CD4-positive, alpha-beta T cell treated with Interleukin-12 subunit alpha and Interleukin-12 subunit beta, for 1 hour (primary cell): ENCODE measurements at places on chromosomes 3 and 15.
A peak's percentile ranks its signal among the peaks of the same experiment; 100 is the strongest.

- DNase-seq: no peak
These were observed 29.7 kb upstream of the FBLN2 start for GRCh38 chr3:13519006-13519791.

DNA sequence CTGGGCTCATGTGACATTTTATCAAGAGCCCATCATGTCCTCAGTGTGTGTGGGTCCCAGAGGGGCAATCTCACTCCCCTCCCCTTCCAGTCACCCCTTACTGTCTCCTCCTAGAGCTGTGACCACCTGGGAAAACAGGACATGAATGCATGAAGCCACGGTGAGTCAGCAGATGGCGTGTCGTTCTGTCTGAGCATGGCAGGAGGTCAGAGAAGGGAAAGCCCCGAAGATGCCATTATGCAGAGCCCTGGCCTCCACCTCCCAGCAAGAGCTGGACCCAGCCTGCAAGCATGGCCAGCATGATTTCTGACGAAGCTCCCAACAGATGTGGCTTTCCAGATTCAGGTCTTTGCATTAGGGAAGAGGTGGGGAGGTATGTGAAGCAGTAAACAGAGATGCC lies 118.5 kb downstream of the TLE3 start:
- DNase-seq: no peak

DNA sequence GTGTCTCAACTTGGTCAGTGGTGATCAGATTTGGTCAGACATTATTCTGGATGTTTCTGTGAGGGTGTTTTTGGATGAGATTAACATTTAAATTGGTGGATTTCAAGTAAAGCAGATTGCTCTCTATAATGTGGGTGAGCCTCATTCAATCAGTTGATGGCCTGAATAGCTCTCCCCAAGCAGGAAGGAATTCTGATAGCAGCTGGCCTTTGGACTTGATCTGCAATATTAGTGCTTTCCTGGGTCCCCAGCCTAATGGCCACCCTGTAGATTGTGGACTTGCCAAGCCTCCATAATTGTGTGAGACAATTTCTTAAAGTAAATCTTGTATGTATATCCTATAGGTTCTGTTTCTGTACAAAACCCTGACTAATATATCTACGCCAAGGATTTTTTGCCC lies 153.9 kb upstream of the TBL1XR1 start:
- DNase-seq: no peak

DNA sequence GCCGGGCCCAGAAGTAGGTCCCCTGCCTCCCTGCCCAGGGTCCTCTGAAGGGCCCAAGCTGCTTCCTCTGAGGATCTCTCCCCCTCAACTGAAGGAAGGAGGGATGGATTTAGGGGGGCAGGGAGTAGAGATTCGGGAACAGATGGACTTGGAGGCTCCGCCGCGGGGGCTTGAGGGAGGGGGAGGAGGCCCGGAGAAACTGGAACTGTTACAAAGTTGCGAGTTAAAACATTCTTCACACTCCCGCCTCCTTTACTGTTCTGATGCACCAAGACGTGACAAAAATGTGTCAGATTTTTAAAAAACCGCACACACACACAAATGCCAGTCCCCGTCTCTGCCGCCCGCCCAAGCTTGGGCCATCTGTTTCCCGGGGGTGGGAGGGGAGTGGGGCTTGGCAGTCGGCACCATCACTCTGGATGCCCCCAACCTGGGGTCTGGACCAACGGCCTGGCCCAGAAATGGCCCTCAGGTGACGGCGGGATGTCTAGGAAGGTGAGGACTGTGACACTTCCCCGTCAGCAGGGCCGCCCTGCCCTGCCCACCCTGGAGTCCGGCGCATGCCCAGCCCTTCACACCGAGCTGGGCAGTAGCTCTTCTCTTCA lies 25.0 kb upstream of the LINGO1 start:
- no peak for DNase-seq

DNA sequence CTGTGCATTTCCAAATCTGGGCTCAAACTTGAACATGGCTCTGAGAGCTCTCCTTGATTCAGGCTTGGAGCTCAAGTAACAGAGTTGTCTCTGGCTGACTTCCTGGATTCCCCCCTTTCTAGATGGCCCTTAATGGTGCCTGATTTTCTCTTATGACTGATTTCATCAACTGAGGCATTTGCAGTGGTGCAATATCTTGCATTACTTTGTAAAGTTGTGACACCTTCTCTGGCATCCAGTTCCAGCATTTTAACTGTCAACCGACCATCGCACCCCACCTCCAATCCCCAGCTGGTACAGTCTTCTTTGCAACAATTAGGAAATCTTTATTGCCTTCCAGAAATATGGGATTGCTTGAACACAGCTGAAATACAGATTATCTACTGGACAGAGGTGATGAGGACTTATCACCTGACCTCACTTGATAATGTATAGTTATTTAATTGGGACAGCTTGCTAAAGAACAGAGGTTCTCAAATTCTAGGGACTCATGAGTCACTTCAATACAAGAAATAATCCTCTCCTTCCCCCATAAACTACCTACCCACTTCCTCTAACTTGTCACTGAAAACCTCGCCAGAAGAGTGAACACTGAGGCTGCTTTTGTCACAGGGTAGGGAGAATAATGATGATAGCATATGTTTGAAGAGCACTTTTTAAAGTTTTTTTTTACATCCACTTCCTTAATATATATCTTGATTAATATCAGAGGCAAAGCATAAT lies 41.8 kb downstream of the FILIP1L start:
- peak; percentile 2 for DNase-seq

GRCh38 chr3:171494457-171495109 lies 34.4 kb upstream of the TNIK start:
- peak; percentile 54 for DNase-seq

DNA sequence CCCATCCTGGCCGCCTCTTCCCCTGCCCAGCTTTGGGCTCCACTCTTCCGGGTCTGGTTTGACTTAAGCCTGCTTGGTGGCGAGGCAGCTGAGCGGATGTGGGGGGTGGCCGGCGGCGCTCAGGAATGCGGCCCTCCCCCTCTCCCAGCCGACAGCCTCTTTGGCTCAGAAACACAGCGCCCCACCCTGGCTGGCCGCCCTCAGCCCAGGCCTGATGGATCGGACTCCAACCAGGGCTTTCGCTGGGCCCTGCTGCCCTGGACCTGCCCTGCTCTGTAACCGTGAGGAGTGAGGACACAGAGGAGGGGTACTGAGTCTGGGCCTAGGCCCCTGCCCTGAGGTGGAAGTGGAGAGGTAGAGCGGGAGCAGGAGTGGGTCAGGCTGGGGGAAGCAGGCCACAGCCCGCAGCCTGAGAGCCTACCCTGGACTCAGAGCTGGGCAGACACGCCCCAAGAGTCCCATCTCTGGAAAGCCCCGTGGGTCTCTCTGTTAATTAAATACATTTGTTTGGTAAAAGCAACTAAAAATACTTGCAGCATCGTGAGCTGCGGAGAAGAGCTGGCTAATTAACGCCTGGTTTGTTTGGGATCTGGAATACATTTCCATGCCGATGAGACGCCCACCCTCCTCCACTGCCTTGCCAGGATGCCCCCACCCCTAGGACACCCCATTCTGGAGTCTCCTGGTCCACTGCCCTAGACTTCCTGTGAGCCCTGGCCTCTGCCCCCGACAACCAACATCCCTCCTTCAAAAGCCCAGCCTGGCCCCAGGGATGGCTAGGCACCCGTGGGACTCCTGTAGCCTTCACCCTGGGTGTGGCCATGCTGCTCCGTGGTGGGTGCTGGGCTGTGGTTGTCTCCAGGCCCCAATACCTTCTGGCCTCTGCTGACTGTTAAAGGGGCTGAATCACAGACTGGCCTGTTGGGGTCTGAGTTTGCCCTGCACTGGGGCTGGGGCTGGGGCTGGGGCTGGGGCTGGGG lies 19.6 kb downstream of the PLXNA1 start:
- no peak for DNase-seq

DNA sequence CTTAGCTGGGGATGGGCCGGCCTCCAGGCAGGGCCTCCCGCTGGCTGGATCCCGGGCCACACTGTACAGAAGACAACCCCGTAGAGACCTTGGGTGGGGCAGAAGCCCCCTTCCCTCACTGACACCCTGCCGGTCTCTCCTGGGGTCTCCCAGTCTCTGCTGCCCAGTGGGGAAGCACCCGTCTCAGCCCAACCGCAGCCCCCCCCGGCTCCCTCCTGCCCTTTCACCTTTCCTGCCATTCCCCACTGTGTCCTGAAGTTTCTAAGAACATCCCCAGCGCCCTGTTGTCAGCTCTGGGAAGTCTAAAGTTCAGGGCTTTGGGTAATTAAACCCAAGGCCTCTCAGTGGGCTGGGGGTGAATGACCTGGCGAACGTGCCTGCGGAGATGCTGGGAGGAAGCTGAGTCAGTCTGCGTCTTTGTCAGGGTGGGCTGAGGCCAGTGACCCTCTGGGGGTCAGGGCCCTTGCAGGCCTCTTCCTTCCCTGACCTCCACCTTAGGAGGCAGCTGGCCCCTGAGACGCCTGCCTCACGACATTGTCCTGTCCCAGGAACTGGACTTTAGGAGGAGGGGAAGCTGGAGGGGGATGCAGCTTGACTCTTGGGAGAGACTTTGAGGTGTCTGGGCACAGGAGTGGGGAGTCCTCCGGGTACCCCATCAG lies 1.4 kb upstream of the SLC51A start:
- no peak for DNase-seq

DNA sequence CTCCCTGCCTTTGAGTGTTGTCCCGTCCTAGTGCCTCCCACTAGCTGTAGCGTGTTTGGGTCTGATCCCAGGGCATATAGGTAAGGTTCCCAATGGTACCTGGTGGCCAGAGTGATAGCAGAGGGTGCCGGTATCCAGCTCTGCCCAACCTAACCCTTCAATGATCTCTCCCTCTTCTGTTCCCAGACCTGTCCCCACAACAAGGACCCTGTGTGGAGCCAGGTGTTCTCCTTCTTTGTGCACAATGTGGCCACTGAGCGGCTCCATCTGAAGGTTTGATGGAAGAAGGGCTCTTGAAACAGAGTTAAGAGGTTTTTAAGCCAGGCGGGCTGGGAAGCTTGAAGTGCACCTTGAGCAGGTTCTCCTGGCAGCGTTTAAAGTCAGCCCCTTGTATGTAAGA lies 35.5 kb downstream of the ESYT3 start:
- no peak for DNase-seq

DNA sequence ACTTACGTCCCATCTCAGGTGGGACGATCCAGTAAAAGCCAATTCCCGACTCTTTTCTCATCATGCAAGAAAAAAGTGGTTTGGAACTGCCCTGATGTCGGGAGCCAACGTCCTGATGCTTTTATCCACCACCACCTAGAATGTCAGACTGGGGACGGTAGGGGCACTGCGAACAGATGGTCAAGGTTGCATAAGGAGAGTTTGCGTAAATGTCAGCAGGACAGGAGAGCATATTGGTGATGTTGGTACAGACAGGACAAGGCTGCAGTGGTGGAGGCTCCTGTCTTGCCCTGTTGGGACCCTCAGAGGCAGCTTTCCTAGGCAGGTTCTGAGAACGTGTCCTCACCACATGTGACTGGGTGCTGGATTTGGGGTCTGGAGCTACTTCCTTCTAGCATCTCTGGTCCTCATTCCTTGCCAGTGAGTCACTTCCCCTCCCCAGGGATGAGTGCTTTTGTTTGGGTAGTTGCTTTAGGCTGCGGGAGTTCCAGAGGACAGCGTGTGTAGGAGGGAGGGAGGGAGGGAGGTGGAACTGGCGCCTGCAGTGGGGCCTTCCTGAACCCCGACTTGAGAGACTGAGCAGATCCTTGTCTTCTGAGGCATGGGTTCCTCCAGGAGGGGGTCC lies 21.0 kb downstream of the THSD4 start:
- no peak for DNase-seq

DNA sequence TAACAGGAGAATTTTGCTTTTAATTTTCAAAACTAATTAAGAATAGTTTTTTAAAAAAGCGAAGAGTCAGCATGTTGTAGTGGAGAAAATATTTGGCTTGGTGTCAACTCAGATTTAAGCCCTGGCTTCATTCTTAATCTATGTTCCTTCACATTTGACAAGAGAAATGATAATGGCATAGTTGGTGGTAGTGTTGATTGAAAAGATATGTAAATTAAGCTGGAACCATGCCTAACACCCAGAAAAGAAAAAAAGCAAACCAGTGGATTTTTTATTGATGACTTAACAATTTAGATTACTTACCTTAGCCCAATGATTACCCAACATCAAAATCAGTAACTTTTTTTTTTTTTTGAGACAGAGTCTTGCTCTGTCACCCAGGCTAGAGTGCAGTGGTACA lies 27.4 kb downstream of the TCAIM start:
- DNase-seq: no peak

- DNase-seq: no peak
These were observed 2.6 kb upstream of the HYAL2 start for GRCh38 chr3:50325113-50325480.

DNA sequence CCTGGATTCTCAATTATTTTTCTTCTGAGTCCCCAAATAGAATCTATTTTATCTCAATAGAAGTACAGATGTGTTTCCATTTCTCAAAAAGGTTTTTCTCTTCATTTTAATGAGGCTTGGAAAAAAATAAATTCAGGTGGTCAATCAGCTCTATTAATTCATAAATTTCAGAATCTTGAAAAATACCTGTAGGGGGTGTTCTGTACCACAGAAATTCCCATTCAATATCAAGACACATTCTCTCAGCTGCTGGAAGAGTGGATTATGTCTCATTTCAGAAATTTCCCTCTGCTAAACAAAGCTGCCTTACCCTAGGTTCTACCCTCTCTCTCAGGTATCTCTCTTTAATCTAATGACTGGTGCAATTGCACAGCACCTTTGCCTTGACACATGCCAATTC lies 1121.2 kb downstream of the SI start:
- DNase-seq: no peak

GRCh38 chr15:41969851-41970431 lies 2.4 kb downstream of the EHD4 start:
- peak; percentile 78 for DNase-seq

GRCh38 chr3:147669077-147669476 lies 259.9 kb downstream of the ZIC1 start:
- DNase-seq: no peak

DNA sequence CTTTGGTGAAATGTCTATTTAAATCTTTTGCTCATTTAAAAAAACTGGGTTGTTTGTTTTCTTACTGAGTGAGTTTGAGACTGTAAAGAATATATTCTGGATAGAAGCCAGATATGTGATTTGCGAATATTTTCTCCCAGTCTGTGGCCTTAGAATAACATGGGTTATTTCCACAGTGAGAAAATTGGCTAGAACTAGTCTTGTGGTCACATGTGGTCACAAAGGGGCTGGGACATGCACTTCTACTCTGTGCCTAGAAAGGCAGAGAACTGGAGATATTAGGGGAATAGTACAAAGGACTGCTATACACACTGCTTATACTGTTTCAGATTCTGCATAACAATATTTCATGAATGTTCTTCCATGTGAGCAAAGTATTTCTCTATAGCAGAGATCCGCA lies 79.9 kb upstream of the RGMA start:
- no peak for DNase-seq

GRCh38 chr3:65526656-65527055 lies 512.1 kb downstream of the MAGI1 start:
- DNase-seq: no peak

- DNase-seq: no peak
These were observed 99.8 kb downstream of the MECOM start for GRCh38 chr3:169563775-169564059.

DNA sequence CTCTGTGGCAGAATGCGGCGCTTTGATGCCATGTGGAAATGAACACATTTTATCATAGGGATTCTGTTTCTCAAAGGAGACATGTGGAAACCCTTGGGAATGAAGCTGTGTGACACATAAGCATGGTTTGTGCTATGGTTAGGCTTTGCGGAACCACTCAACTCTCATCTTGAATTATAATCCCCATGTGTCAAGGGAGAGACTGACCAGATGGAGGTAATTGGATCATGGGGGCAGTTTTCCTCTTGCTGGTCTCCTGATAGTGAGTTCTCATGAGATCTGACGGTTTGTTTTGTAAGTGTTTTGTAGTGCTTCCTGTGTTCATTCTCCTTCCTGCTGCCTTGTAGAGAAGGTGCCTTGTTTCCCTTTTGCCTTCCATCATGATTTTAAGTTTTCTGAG lies 1109.2 kb upstream of the ALCAM start:
- no peak for DNase-seq

GRCh38 chr3:56339671-56340070 lies 128.6 kb downstream of the ERC2 start:
- no peak for DNase-seq
